H1 (cell line): ENCODE measurements at places on chromosomes 5 and 9. TPM values are rescaled to one million over a fixed set of nuclear protein-coding genes. Genes with fewer than 3 reads are reported as not detected.

GRCh38 chr5:40630126-40630525 is 49.6 kb upstream of the PTGER4 start:
- H3K27me3 ChIP-seq, result no peaks in the 10 kb centered on the region
- H3K4me1 ChIP-seq, result no peaks in the 10 kb centered on the region
- H3K27ac ChIP-seq, result no peak overlapping the region
- H3K4me3 ChIP-seq, result no peak overlapping the region
- DNase-seq, result no peak
- no peaks in the 10 kb centered on the region for H3K36me3 ChIP-seq

DNA sequence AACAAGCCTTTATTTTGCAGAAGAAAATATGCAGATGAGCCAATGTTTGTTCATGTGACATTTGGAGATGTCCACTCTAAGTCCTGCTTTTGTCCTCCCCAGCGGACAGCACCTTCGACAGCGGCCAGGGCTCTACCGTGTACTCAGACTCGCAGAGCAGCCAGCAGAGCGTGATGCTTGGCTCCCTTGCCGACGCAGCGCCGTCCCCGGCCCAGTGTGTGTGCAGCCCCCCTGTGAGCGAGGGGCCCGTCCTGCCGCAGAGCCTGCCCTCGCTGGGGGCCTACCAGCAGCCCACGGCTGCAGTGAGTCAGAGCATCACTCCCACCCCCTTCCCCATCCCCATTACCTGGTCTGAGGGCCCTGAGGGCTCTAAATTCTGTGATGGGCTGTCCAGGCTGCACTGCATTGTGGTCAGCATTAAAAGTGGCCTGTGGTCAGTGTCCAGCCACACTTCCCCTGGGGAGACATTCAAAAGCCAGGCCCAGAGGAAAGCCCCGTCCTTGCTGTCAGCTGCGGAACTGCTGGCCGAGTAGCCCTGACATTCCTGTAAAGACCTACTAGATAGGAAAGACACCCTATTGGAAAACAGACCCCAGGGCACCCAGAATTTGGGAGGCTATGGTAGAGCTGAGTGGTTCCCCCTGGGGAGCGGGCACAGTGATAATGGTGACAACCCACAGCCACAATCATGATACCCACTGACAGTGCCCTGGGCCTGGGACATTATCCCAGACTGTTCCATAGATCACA is 69.0 kb downstream of the WNK2 start:
- peaks cover 5% of the 10 kb centered on the region; the same call in 1 of the 2 replicates for H3K4me1 ChIP-seq
- DNase-seq, result no peak
- peaks cover 8% of the 10 kb centered on the region for H3K36me3 ChIP-seq
- H3K4me3 ChIP-seq, result no peak overlapping the region

DNA sequence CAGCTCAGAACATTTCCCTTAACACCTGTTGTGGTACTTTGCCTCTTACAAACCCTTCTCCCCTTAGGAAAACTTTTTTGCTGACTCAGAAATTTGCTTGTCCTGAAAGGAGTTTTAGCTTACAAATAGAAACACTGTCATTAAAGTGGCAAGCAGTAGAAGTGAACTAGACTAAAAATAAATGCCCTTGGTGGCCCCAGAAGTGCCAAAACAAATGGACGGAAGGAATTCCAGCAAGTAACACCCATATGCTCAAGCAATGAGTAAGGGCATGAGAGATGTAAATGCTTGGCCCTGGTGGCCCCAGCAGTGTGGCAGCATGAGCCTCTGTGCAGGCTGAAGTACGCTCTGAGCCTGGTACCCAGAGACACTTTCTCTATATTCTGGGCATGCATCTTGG is 8.6 kb downstream of the VLDLR start:
- H3K27ac ChIP-seq, result no peak overlapping the region
- no peaks in the 10 kb centered on the region for H3K36me3 ChIP-seq
- no peaks in the 10 kb centered on the region for H3K27me3 ChIP-seq
- DNase-seq, result no peak
- no peak overlapping the region for H3K4me3 ChIP-seq
- peaks cover 5% of the 10 kb centered on the region; the same call in 1 of the 2 replicates for H3K4me1 ChIP-seq

TERT gene
- 21.0 and 23.1 TPM in 2 replicates for total RNA-seq
